ENCODE measurements at places on chromosomes 6 and 20.

GRCh38 chr6:13709689-13710551 lies 1.7 kb downstream of the RANBP9 start:
- DNase-seq: no peak

DNA sequence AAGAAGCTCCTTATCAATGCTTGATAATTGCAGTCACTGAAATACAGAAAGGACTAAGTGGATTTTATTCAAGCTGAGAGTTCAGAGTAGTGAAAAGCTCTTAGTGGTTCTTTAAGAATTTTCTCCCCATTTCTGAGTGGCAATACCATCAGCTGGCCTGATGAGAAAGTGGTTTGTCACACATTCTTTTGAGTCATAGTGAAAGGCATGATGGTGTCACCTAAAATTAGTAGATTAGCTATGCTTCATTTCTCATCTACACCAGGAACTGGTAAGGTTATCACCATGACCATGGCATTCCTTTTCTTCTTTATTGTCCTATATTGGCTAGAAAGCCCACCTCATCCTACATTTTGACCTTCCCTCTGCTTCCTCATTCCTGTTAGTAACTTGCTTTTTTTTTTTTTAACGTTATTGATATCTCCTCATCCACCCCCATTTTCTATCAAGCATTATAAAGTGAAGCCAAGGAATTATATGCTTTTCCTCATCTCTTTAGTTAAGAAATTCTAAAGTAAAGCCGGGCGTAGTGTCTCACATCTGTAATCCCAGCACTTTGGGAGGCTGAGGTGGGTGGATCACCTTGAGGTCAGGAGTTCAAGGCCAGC lies 67.4 kb upstream of the LOC128125822 start:
- no peak for DNase-seq

GRCh38 chr20:59217794-59218280 lies 54.2 kb downstream of the ZNF831 start:
- no peak for DNase-seq

- no peak for DNase-seq
Measured at GRCh38 chr6:135994857-135995544, 143.5 kb downstream of the PDE7B start.

- peak; percentile 32 for DNase-seq
Measured at GRCh38 chr6:136717716-136717990, 74.6 kb downstream of the MAP3K5 start.

DNA sequence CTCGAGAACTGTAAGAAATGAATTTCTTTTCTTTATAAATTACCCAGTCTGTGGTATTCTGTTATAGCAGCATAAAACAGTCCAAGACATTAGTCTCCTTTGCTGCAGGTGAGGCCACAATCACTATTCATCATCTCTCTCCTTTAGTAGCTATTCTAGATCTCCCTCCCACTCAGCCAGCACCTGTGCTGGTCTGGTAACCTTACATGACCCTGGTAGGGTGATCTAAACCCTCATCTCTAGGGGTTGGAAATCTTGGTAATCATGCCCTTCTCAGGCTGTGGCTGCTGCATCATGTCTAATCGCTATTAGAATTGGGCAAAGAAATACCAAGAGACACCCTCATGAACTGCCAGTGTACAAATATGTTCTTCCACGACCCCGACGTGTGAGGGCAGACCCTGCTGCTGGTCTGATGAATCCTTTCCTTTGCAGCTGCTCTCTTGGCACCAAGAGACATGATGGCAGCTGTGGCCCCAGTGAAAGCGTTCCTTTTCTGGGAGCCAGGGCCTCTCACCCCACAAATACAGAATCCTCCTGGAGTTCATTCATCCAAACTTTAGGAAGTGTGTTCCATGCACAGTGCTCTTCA lies 23.0 kb upstream of the IGF2R start:
- no peak for DNase-seq

DNA sequence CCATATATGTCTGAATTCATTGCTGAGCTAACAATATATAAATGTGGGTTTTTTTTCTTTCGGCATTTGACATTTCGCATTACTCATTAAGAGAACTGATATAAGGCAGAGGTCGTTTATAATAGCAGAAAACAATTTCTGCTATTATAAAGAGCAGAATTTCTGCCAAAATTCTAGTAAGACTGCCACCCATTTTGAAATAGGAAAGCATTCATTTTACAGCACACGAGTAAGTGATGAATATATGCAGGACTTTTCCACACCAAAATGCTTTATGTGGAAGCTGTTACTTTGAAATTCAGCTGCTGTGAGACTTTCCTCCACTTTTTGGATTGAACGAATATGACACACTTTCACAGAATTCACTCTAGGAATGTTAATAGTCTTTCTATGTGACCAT lies 610.9 kb upstream of the MAN1A1 start:
- no peak for DNase-seq

DNA sequence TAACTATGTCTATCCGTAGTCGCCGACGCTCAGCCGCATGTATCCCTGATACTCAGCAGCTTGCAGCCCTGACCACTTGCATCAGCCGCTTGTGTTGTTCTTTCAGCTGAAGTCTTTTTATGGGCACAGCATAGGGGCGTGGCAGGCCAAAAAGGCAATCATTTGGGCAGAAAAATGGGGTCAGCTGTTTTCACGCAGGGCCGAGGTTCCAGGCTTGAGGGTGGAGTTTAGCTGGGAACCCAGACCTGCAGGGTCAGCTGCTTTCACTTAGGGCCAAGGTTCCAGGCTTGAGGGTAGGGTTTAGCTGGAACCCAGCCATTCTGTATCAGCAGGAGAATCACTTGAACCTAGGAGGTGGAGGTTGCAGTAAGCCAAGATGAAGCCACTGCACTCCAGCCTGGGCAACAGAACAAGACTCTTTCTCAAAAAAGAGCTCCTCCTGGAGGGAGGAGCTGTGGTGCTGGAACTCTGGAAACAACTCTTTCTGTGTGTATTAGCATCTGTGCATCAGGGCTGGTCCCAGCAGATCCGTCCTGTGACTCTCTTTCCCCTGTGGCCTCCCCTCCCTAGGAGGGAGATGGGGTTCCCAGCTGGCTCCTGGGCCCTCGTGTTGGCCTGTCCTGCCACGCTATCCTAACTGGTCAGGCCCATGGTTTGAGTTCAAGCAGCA lies 56.9 kb upstream of the PRND start:
- no peak for DNase-seq

- DNase-seq: no peak
Measured at GRCh38 chr20:23884136-23884770, 4.7 kb upstream of the CST5 start.

Data from putamen (tissue), 1 donor.